ENCODE measurements at places on chromosomes 12 and 14.

- no peak for DNase-seq
Measured at GRCh38 chr12:47843226-47843980, 23.7 kb upstream of the HDAC7 start.

DNA sequence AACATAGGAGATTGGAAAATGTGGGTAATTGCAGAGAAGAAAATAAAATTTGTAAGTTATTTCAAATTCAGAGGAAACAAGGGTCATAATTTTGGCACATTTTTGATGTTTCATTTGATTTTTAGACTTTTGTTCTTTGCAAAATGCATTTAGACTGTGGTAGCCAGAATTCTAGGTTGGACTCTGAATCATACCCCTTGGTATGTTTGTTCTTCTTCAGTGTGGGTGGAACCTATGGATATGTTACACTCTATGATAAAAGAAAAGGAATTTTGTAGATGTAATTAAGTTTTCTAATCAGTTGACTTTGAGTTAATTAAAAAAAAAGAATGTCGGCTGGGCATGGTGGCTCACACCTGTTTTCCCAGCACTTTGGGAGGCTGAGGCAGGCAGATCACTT is 827.0 kb downstream of the AACS start:
- no peak for DNase-seq

DNA sequence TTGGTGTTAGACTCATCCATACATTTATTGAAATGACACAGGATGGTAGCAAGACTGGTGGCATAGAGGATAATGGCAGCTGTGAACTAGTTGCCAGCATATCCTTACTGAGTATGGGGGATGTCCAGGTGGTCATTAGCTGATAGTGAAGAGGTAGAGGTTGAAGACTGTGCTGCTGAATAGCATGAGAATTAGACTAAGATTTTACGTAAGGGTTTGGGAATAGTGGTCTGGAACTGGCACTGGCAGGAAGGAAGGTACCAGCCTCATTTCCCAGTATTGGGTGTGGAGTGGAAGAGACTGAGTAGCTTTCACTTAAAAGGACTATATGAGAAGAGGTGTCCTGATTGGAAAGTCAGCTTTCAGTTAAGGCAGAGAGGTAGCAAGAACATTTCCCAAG is 6.5 kb downstream of the ERC1 start:
- DNase-seq = no peak

GRCh38 chr14:53495846-53496343 is 342.8 kb upstream of the DDHD1 start:
- DNase-seq = no peak

DNA sequence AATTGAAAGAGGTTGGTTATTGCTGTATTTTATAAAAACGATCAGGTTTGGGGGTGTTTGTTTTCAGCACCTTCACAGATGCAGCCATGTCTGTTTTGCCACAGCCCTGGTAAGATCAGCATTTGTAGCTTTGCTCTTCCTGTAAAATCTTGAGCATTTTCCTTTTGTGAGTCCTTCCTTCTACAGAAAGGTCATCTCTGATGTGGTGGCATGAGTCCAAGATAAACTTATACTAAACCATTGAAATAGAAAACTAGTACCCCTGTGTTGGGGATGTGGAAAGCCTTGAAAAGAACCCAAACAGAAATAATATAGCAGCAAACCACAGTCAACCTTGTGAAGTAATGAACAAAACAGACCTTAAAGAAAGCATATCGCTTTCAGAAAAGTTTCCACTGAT is 85.5 kb downstream of the TGFB3 start:
- no peak for DNase-seq

DNA sequence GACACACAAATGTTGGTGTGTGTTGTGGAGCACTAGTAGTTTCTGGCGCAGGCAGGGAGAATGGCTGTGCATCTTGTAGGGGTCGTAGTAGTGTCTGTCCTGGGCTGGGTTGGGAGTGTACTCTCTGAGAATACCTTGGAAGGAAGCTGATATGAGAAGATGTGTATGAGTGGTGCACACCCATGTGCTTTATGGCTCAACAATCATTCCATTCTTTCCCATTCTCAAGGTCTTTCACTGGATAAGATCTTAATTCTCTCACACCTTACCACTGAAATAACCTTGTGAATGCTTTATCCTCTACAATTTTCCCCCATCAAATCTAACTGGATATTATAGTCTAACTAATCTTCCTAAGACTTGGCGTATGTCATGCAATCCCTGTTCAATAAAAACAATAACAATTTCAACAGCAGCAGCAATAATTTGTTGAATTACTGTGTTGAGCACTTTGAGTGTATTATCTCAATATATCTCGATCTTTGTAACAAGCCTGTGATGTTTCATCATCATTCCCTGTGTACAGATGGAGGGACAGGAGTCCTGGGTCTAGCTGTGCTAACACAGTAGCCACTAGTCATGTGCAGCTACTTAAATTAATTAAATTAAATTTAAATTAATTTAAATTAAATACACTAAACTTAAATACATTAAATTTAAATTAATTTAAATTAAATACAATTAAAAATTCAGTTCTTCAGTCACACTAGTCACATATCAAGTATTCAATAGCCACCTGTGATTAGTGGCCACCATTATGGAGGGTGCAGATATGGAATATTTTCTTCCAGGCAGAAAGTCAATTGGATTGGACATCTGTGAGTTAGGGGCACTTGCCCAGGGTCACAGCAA is 3.6 kb upstream of the SLC48A1 start:
- no peak for DNase-seq

DNA sequence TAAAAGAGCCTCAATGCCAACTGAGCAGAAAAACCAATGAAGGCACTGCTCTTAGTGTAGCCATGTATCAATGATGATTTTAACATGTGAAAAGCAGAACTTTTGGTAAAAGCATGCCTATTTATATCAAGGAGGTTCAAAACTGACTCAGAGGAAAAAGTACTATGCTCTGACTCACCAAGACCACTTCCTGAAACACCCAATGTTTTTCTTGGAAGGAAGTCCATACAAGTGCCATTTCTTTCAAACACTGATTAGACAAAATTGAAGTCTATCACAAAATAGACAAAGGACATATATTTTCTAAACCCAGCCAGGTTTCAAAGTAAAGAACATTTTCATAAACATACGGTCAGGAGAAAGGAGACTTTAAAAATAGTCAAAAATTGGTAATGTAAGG is 88.6 kb downstream of the EPS8 start:
- no peak for DNase-seq

GRCh38 chr12:12776261-12776660 is 9.2 kb upstream of the APOLD1 start:
- no peak for DNase-seq

DNA sequence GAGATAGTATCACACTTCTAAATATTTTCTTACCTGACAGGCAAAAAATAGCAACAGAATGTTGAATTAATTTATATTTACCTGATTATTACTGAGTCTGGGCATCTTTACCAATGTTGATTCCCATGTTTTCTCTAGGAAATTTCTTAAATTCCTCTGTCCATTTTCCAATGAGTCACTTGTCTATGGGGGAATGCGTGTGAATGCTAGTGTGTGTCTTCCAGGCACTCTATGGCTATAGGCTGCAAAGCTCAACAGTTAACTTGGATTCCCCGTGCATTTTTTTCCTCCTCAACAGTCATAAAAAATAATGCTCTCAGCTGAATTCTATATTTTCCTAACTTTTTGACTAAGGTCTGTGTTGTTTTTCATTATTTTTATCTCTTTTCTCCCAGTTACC is 1385.8 kb upstream of the FLRT2 start:
- DNase-seq = no peak

DNA sequence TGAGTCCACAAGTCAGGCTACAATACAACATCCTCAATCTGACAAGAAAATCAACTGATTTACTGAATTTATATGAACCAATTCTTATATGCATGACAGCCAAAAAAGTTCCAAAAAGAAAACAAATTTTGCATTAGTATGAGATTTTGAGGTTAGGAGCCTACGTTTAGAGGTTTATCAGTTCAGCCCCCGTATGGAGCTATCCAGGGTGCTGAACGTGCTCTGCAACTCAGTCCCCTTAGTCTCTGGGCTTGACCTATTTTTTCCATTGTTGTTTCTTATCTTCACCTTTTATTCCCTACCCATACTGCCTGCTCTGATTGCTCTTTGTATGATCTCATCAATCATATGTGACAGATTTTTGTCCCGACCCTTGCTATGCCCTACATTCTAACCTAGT is 693.0 kb downstream of the NRXN3 start:
- DNase-seq = no peak

DNA sequence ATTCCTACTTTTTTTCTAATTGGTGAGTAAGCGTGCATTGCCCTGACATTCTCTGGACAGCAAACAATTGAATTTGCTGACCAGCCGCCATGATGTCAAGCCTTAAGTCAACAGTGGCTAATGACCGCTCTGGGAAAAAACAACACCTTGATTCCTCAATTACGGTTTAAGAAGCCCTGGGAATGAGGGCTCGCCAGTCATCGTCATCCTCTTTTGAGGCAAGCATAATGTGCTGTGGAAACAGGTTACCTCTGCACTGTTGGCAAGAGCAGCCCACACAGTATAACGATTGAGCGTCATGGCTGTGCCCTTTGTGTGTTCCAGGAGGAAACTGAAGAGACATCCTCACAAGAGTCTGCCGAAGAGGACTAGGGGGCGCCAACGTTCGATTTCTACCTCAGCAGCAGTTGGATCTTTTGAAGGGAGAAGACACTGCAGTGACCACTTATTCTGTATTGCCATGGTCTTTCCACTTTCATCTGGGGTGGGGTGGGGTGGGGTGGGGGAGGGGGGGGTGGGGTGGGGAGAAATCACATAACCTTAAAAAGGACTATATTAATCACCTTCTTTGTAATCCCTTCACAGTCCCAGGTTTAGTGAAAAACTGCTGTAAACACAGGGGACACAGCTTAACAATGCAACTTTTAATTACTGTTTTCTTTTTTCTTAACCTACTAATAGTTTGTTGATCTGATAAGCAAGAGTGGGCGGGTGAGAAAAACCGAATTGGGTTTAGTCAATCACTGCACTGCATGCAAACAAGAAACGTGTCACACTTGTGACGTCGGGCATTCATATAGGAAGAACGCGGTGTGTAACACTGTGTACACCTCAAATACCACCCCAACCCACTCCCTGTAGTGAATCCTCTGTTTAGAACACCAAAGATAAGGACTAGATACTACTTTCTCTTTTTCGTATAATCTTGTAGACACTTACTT is 138.9 kb downstream of the HMGA2 start:
- no peak for DNase-seq

GRCh38 chr14:101374373-101375338 is 186.6 kb upstream of the DIO3 start:
- no peak for DNase-seq

- DNase-seq = no peak
Measured at GRCh38 chr14:54000341-54000811, 43.8 kb upstream of the BMP4 start.

DNA sequence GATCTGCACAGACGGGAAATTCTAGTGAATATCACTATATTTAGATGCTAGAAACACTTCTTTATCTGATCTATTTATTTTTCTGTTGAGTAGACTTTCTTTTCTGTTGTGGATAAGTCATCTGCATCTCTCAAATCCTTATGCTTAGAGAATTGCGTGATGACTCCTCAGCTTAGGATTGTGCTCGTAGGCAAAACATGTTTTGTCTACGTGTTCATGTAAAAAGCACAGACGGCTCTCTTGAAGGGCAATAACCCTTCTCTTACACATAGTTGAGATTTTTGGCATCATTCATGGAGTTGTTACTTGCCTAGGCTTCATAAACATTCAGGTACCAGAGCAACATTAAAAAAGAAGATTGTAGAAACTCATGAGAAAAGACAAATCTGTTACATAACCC is 18.6 kb downstream of the PPFIBP1 start:
- DNase-seq = no peak

DNA sequence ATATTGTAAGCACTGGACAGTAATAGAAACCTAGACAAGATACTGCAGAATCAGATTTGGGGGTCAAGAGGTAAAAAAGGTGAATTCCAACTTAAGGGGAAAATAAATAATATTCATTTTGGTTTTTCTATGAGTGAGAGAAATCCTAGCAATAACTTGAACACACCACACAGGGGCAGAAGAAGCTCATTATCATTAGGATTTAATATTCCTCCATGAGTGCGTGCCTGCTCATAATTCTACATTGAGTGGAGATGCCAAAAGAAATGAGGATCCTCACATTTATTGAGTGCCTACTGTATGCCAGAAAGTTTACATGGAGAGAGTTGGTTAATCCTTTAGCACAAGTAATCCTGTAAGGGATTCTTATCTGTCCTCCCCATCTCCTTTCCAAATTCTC is 40.5 kb upstream of the C14orf132 start:
- DNase-seq = no peak

GRCh38 chr12:112480931-112481330 is 62.2 kb downstream of the PTPN11 start:
- no peak for DNase-seq

GRCh38 chr12:94874518-94875302 is 128.8 kb downstream of the NDUFA12 start:
- DNase-seq = no peak

GRCh38 chr12:76470028-76470939 is 89.3 kb downstream of the OSBPL8 start:
- no peak for DNase-seq

DNA sequence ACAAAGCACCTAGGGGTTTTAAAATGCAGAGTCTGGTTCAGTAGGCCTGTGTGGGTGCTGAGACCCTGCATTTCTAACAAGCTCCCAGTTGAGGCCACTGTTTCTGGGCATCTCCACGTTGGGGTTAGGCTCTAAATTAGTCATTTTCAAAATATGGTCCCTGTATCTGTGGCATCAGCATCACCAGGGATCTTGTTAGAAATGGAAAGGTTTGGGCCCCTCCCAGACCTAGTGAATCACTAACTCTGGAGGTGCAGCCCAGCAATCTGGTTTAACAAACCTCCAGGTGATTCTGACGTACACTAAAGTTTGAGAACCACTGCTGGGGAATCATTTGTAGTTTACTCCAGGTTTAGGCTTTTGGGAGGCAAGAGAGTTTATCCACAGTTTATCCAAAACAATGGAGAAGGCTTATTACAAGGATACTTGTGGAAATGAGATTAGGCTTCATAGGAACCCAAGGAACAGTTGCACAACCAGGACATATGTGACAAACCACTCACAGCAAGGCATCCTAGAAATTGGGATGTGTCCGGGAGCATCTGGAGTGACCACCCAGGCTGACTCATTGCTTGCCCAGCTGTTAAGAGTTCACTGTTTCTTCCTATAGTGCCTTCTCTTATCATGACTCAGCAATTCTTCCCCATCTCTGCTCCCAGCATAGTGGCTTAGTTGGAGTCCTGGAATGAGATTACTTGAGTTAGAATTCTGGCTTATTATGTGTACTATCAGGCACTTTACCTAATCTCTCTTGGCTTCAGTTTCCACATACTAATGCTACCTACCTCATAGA is 71.6 kb upstream of the STXBP6 start:
- DNase-seq = no peak

GRCh38 chr12:131028587-131029338 is 75.1 kb downstream of the ADGRD1 start:
- DNase-seq = no peak

- no peak for DNase-seq
Measured at GRCh38 chr14:101552786-101553231, 8.5 kb upstream of the DIO3 start.

DNA sequence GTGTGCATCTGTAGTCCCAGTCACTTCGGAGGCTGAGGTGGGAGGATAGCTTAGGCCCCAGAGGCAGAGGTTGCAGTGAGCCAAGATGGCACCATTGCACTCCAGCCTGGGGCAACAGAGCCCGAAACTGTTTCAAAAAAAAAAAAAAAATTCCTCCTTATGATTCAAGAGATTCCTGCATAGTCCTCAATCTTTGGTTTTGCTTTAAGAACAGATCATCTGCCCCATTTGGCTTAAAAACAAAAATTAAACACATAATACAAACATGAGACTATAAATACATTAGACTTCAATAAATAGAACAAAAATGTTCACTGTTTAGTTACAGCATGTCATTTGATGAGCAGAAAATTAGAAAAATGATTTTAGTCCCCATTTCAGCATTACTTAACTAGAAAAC is 131.2 kb downstream of the PAWR start:
- no peak for DNase-seq

Data from stimulated activated CD4-positive, alpha-beta T cell treated with anti-CD3 and anti-CD28 coated beads, TNF-alpha, amount 100 ng/mL, for 24 hours (primary cell).